ENCODE measurements at places on chromosomes 1 and 21. TPM values are rescaled to one million over a fixed set of nuclear protein-coding genes. Genes with fewer than 3 reads are reported as not detected.

The FAAH gene
- total RNA-seq, result 3.1 TPM

The DIO1 gene
- not detected for total RNA-seq

The CFHR5 gene
- not detected for total RNA-seq

The RXFP4 gene
- not detected for total RNA-seq

The TMEM201 gene
- 20.0 TPM for total RNA-seq

The STUM gene
- total RNA-seq, result not detected

The TNFRSF4 gene
- 8.1 TPM for total RNA-seq

The C1orf94 gene
- not detected for total RNA-seq

The SPATA21 gene
- not detected for total RNA-seq

The SLFNL1 gene
- total RNA-seq, result 0.35 TPM

The PAQR6 gene
- 6.1 TPM for total RNA-seq

The OPTC gene
- not detected for total RNA-seq

The HSD3B1 gene
- total RNA-seq, result not detected
